ENCODE measurements at places on chromosomes 5 and 9.

- no peak for DNase-seq
Observed at GRCh38 chr5:170551076-170551475, 47.3 kb downstream of the KCNIP1 start.

GRCh38 chr9:132798817-132799790, 79.0 kb downstream of the AK8 start:
- peak; percentile 40 for DNase-seq

GRCh38 chr9:133702798-133703590, 35.2 kb downstream of the SARDH start:
- no peak for DNase-seq

DNA sequence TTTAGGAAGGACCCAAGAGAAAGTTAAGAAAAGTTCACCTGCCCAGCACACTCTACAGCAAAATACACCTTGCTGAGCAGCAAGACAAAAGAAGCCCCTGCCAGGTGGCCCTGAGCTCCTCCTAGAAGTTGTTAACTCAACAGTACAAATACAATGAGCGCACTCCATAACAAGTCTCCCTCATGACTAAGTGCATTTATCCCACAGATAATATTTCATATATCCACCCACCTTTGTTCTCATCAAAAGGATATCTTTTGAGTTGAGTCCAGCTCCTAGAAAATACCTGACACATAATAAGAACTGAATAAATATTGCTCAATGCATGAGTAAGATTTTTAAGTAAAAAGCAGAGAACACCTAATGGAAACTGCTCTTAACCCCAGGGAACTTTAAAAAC, 73.3 kb downstream of the ABCA1 start:
- DNase-seq, result no peak

- no peak for DNase-seq
Observed at GRCh38 chr9:126320158-126320922, 6.3 kb upstream of the MVB12B start.

DNA sequence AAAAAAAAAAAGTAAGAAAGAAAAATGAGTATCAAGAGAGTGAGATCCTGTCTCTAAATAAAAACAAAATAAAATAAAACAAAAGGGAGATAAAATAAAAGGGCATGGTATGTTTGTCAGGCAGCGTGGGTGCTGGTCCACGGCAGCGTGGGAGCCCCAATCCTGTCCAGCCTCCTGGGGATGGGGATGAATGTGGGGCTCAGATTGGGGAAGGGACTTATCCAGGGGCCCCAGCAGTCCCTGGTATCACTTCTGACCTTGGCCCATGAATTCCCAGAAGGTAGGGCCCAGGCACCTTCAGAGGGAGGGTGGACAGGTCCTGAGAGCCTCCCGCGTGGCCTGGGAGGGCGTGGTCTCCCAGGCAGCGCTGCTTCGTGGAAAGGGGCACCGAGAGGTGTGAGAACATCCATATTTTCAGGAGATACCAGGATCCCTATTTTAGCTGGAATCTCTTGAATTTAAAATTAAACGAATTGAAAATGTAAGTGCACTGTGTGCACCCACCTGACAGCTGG, 71.2 kb downstream of the ZNF354C start:
- no peak for DNase-seq

- no peak for DNase-seq
Observed at GRCh38 chr5:139223481-139223880, 25.3 kb upstream of the SIL1 start.

DNA sequence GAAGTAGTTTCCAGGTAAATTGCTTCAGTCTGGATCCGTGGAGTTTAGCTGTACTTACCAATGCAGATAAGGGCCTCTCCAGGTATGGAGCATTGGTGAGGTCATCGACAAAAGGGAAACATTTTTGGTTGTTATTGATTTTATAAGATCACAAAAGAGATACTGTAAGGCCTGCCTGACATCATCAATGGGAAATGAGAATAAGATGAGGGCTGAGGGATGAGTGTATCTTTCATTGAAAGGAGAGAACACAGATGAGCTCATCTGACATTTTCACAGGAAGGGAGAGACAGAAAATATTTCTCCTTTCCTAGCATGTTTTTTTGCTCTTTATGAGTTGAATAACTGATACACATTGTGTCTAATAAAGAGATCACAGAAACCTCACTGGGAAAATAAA, 233.6 kb downstream of the SAXO1 start:
- DNase-seq, result no peak

DNA sequence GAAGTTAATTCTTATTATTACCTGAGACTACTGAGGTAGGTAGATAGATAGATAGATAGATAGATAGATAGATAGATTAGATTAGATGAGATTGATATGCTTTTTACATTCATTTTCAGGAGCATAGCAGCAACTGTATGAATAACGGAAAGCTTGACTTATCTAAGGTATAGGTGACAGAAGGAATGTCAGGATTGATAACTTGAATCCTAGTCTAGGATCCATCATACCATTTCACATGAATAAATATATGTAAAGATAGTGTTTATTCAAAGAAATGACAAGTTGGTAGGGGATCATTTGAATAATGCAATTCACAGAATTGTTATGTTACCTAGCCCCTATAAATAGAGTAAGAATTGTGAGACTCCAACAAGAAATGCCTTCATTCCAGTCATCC, 1008.2 kb downstream of the CDH12 start:
- DNase-seq, result no peak

DNA sequence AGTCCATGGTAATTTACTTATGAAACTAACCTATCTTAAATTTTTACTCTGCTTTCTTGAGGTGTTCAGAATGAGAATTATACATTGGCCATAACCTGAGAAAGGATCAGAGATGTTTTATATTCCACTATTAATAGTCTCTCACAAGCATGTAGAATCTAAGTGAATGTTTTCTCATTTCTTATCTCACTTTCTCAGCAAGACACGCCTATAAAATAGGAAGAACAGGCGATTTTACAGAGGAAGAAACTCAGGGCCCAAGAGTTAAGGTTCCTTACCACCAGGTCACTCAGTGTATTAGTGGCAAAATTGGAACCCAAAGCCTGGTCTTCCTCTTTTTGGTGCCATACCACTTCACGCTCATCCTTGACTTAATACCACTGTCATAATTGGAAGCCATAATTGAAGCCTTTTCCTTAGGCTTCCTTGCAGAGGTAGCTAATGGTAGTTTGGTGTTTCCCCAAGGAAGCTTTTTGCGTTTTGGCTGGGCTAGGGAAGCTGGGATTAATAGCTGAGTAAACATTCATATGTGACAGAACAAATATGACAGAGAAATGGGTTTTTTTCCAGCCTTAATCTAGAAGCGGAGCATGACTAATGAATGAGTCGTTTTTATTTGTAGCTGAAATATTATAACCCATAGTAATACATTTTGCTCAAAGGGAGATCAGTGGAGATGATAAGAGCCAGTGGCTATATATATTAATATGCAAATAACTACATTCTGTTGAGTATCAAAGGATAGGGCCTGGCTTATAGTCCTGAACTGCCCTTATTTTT, 16.9 kb downstream of the HMGXB3 start:
- no peak for DNase-seq

DNA sequence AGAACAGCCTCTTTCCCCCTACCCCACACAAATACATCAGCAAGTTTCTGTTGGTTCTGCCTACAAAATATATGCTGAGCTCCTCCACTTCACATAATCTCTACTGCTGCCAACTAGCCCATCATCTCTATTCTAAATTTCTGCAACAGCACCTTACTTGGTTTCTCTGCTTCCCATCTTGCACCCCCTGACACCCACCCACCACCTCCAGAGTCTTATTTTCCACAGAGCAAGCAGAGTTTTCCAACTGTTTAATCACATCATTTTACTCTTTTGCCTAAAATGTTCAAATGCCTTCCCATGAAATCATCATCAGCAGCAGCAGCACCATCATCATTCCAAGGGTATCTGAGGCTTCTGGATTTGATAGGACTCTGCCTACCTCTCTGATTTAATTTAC, 295.7 kb downstream of the CTNND2 start:
- no peak for DNase-seq

DNA sequence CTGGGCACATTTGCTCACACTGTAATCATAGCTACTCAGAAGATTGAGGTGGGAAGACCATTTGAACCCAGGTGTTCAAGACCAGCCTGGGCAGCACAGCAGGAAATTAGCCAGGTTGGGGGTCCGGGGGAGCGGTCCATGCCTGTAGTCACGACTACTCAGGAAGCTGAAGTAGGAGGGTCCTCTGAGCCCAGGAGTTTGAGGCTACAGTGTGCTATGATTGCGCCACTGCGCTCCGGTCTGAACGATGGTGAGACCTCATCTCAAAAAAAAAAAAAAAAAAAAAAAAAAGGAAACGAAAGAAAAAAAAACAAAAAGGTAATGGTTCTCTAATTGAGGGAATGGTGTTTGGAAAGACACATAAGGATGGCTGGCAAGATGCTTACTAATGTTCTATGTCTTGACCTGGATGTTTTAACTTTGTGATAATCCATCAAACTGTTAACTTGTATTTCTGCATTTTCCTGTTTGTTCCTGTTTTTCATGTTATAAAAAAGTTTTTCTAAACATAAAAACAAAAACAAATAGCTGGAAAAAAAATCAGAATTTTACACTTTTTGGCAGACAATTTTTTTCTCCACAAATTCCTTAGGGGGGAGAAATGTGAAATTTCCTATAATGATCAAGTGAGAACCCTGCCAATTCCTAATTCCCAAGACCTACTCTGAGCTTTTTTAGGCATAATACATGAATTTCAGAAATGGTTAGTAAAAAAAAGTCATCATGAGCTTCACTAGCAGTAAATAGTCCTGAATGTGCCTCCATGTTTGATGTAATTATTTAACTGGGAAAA, 96.9 kb downstream of the DENND1A start:
- DNase-seq, result no peak

- DNase-seq, result peak; percentile 40
Observed at GRCh38 chr5:386432-387341, 56.3 kb upstream of the EXOC3 start.

DNA sequence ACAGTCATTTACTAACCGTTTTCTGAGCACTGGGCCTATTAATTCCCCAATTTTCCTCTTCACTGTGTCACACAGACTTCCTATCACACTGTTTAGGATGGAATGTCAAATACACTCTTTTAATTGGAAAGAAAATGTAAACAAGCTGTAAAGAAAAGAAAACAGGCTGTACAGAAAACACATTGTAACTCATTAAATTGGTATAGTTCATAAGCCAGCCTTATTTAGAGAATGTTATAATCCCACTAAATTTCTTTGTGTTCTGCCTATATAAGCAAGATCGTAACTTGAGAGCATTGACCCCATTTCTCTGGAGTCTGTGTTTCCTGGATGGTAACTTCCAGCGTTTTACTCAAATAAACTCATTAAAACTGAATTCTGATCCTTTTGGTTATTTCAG, 46.5 kb downstream of the TARS1 start:
- no peak for DNase-seq

DNA sequence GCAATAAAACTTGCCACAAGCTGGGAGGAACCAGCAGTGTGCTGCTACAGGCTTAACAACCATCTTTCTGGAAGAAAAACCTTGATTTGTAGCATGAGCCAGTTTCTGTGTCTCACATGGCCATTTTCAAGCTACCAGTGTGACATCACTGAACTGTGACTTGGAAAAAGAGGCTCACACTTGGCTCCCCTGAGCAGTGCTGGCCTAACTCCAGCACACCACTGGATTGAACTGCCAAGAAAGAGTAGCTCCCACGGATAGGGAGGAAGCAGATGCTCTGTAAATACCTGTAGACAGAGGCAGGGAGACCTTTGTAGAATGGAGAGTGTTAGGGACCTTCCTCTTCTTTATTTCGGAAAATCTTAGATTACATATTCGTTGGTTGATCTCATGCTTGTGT, 197.9 kb downstream of the SH3GL2 start:
- no peak for DNase-seq

- DNase-seq, result peak; percentile 44
Observed at GRCh38 chr5:178213003-178213461, 8.7 kb downstream of the HNRNPAB start.

- DNase-seq, result no peak
Observed at GRCh38 chr5:179143446-179143845, 83.3 kb downstream of the ZNF354C start.

GRCh38 chr5:88502179-88503040, 233.8 kb upstream of the TMEM161B start:
- no peak for DNase-seq

DNA sequence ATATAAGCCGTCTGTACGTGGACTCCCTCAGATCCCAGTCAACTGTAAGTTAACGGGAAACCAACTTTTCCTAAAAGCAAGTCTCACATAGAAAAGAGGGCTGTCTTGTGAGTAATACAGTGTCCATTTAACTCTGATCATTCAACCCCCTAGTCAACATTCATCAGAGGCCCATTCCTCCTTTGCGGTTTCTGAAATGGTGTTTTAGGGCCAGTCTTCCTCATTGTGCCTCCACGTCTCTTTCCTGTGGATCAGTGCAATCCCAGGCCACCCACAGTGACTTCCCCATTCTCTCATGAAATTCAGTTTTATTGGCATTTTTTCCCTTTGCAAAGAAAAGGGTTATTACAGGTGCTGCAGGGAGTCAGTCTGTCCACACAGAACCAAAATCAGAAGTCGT, 261.8 kb downstream of the NR3C1 start:
- DNase-seq, result no peak

DNA sequence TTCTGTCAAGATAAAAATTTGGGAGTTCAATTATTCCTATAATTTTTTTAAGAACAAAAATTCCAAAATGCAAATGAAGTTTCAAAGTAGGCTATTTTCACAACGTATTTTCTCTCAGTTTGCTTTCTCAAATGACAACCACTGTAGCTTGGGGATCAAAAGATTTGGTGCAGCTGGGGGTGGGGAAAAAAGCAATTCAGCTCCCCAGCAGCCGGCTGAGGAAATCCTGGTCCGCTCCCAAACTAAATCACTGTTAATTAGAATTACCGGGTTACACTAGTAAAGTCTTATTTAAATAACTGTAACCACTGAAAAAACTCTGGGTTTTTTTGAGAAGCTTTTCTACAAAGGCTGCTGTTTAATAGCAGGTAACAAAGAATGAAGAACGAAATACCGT, 5.7 kb downstream of the NR6A1 start:
- no peak for DNase-seq

DNA sequence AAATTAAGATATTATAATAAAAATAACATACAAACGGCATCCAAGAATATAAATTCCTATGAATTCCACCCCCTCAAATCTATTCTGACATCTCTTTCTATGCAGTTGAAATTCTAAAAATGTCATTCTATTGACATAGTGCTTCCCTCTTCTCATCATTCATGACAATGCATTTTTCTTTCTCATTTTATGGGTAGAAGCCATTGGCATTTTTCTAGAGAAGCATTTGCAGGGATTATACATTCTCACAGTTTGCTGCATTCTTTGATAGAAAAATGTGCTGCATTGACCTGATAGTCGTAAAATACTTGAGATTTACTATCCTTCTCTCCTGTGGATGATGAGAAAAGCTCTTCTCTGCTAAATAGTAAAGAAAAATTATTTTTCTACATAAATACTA, 760.9 kb upstream of the ACO1 start:
- DNase-seq, result no peak
